ENCODE measurements at places on chromosomes 4 and X.
A peak's percentile ranks its signal among the peaks of the same experiment; 100 is the strongest.

GRCh38 chr4:182301736-182302135, 58.5 kb downstream of the TENM3 start:
- DNase-seq: no peak

GRCh38 chr4:183492791-183493222, 12.1 kb upstream of the ING2 start:
- DNase-seq: no peak

GRCh38 chrX:108541286-108541685, 101.6 kb downstream of the COL4A5 start:
- no peak for DNase-seq

- peak; percentile 80 for DNase-seq
Observed at GRCh38 chr4:78720994-78721677, 55.0 kb upstream of the BMP2K start.

DNA sequence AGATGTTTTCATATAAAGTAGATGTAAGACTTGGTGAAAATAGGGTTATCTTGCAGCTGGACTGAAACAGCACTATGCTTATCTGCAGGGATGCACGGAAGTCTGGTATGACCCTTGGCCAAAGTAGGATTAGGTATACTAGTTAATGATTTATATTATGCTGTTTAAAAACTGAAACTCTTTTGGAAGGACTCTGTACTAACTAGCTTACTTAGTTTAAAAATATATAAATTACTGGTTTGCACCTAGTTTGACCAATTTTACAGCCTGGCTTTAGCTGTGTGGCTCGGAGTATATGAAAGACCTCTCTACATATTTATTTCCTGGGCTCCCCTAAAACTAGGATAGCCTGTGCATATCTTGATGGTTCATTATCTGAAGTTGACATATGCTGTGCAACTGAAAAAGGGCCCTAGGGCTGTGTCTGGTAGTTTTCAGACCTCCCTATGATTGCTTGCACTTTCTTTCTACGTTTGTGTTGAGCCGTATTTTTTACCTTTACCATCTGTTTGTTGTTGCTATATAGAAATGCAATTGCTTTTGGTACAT, 89.2 kb downstream of the TMEM144 start:
- DNase-seq: no peak

- no peak for DNase-seq
Observed at GRCh38 chr4:167595898-167596297, 361.6 kb upstream of the SPOCK3 start.

GRCh38 chrX:109351557-109351956, 130.3 kb downstream of the GUCY2F start:
- no peak for DNase-seq

GRCh38 chr4:184099000-184099399, 118.7 kb downstream of the ENPP6 start:
- DNase-seq: no peak

DNA sequence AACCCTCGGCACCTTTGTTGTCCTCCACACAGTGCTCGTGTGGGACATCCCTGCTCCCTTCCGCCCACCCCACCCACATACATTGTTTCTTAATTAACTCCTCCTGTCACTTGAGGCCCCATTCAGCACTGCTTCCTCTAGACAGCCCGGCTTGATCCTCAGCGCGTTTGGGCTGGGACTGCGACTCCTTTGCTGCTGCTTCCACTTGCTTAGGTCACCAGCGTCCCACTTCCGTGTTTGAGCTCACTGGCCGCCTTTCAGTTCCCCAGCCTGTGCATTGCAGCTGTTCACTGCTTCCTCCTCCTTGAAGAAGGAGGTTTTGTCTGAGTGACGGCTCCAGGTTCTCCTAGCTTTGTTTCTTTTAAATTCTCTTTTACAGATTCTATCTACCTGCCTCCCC, 16.1 kb downstream of the RNF4 start:
- DNase-seq: peak; percentile 42

GRCh38 chr4:150261571-150261970, 183.3 kb downstream of the DCLK2 start:
- DNase-seq: no peak

DNA sequence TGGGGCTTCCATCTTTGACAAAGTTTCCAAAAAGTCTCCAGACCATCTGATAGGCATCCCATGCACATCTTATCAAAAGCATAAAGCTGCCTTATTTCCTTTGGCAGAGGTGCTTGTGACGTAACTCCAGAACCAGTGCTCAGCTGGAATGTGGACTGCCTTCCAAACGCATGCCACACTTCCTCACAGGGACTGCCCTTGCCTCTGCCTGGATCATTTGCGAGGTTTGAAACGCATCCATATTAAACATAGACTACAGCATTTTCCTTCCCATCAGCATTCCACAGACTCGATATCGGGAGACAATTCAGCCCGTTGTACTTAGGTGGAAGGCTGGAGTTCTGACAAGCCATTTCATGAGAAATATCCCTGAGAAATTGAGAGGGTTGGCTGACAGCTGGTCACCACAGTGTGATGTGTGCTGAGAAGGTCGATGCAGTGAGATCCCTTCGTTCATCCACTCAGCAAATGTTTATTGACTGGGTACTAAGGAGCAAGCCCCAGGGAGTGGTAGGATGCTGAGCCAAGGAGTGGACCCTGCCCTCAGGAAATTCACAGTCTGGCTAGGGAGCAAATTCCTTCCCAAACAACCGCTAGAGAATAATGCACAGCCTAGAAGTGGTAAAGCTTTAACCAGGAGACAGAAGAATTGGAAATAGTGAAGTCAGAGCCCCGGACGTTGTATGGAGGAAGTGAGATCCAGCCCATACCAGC, 376.0 kb downstream of the BCOR start:
- DNase-seq: no peak

DNA sequence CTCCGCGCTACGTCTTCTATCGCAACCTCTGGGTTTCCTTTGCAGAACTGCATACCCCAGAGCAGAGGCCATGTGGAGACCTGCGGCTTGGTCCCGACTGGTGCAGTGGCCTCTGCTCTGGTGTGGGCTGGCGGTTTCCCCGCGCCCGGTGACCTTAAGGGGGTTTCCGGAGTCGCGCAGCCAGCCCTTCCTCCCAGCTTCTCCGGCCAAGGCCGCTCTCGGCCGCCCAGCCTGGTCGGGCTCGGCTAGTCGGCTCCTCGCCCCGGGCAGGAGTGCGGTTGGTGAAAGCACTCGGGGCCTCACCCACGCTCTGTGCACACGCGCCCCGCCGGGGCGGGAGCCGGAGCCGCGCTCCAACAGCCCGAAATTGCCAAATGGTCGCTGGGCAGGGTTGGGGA, 84.9 kb downstream of the BCOR start:
- no peak for DNase-seq
